ENCODE measurements at places on chromosomes 5 and 9.
A peak's percentile ranks its signal among the peaks of the same experiment; 100 is the strongest.

- DNase-seq = no peak
These were observed 176.9 kb downstream of the BNC2 start for GRCh38 chr9:16693616-16694015.

GRCh38 chr5:38506302-38506701 lies 50.1 kb downstream of the LIFR start:
- no peak for DNase-seq

GRCh38 chr9:93904649-93905472 lies 50.3 kb downstream of the BARX1 start:
- no peak for DNase-seq

GRCh38 chr5:502325-503079 lies 21.7 kb downstream of the SLC9A3 start:
- no peak for DNase-seq

DNA sequence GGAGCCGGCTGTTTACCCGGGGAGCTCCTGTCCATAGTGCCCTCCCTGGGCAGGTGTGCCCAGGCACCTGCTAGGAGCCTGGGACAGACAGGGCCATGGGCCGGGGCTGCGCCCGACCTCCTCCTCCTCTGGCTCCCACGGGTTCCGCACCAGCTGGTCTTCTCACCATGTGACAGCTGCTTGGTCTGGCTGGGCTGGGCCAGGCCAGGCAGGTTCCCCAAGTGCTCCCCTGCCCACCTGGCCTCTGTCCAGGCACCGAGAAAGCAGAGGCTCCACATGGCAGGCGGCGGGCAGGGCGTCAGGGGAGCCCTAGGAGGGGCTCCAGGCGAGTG lies 60.0 kb downstream of the OLFM1 start:
- no peak for DNase-seq

DNA sequence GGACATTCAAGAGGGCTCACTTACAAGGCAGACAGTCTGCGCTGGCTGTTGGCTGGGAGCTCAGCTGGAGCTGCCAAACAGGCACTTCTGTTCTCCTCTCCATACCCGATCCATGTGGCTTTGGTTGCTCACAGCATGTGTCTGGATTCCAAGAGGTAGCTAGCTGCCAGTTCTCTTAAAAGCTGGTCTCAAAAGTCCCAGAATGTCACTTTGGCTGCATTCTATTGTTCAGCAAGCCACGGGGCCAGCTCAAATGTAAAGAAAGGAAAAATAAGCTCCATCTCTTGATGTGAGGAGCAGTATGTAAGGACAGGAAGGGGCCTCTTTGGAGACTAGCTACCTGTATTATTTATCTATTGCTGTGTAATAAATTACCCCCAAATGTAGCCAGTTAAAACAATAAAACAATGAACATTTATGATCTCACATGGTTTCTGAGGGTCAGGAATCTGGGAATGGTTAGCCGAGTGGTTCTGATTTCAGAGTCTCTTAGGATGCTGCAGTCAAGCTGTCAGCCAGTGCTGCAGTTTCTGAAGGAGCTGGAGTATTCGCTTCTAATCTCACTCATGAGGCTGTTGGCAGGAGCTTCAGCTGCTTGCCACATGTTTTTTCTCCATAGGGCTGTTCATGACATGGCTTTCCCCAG lies 112.7 kb upstream of the CLINT1 start:
- DNase-seq = peak; percentile 53

GRCh38 chr5:99138911-99139310 lies 210.1 kb upstream of the CHD1 start:
- no peak for DNase-seq

GRCh38 chr9:36093384-36093783 lies 43.1 kb upstream of the GLIPR2 start:
- no peak for DNase-seq

- DNase-seq = peak; percentile 28
These were observed 91.8 kb upstream of the DAPK1 start for GRCh38 chr9:87405677-87406542.

GRCh38 chr5:154166901-154167791 lies 23.4 kb upstream of the GALNT10 start:
- no peak for DNase-seq

GRCh38 chr5:98656125-98656795 lies 117.2 kb upstream of the RGMB start:
- DNase-seq = peak; percentile 29

DNA sequence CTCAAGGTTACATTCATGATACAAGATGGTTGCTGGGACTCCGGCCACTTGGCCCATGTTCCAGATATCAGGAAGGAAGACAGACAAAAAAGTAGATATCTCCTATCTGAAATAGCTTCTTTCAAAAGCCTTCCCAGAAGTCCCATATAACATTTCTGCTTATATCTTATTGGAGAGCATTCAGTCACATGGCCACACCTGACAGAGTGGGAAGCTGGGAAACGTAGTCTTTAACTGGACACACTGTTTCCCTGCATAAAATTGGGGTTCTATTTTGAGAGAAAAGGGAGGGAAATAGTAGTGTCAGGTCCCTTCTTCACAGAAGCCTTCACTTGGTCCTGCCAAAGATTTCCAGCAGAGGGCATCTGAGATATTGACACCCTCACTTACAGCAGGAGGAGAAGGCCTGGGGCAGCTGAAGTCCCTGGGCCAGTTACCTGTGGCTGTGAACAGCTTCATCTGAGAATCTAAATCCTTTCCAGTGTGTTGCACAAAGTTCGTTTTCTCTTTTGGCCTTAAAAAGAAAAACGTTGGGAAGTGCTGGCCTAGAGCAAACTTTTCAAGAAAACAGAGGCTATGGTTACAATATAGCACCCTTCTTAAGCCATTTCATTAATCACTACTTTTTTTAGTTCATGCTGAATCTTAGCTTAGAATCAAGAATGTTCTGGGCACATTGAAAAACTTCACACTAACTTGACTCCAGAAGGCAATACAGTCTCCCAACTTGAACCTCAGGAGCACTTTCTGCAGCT lies 33.5 kb downstream of the SPEF2 start:
- DNase-seq = peak; percentile 58

All from fibroblast of skin of scalp (primary cell).